GM23338 (cell line): ENCODE measurements at places on chromosomes 2 and 18.

- DNase-seq = no peak
Observed at GRCh38 chr2:236257136-236257535, 7.1 kb downstream of the ASB18 start.

GRCh38 chr2:235849489-235849888 is 318.7 kb downstream of the GBX2 start:
- DNase-seq = no peak

GRCh38 chr2:113200736-113201490 is 27.1 kb downstream of the PSD4 start:
- DNase-seq = no peak

DNA sequence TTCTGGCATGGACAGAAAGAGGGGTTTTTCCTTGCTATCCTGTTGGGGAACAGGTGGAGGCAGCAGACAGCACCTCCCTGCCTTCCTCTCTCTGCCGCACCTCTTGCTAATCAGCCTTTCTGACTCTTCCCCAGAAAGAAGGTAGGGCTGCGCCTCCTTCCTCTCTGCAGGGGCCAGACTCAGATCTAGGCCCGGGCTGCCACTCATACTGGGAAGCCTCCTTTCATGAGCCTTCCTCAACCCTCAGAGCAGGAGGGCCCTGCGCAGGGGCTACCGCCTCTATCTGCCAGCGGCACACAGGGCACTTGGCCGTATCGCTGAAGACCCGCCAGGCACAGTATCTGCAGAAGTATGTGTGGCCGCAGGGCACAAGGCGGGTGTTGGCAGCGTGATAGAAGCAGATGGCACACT is 7.1 kb downstream of the NEURL3 start:
- DNase-seq = peak; percentile 73

GRCh38 chr2:1538663-1539062 is 125.4 kb downstream of the TPO start:
- peak; percentile 85 for DNase-seq

GRCh38 chr18:50286391-50287027 is 983 bp downstream of the CXXC1 start:
- peak; percentile 61 for DNase-seq

DNA sequence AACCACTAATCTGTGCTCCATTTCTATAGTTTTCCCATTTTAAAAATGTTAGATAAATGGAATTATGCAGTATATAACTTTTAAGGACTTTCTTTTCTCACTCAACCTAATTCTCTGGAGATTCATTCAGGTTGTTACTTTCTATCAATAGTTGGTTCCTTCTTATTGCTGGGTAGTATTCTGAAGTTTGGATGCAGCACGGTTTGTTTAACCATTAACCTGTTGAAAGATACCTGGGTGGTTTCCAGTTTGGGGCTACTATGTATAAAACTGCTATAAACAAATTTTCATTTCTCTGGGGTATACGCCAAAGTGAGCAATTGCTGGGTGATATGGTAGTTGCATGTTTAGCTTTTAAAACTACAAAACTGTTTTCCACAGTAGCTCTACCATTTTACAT is 39.1 kb upstream of the MAPRE2 start:
- DNase-seq = no peak

DNA sequence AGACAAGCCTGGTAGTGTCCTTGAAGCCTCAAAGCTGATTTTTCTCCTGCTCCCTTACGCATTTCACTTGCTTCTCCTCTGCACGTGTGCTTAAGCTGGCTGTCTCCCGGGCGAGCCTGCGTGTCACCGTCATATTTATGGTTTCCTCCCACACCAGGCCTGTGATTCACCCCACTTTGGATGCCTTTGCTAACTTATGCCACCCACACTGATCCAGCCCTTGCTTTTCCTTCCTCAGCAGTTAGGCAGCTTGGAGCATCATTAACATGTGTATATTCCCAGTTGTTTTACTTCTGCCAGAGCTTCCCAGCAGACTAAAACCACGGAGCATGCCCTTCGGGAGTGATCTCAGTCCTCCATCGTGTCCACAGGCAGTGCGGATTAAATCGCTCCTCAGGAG is 2.2 kb downstream of the ST3GAL5 start:
- no peak for DNase-seq

- no peak for DNase-seq
Observed at GRCh38 chr2:196653843-196654242, 14.3 kb downstream of the CCDC150 start.
